ENCODE measurements at places on chromosomes 5 and 9.

DNA sequence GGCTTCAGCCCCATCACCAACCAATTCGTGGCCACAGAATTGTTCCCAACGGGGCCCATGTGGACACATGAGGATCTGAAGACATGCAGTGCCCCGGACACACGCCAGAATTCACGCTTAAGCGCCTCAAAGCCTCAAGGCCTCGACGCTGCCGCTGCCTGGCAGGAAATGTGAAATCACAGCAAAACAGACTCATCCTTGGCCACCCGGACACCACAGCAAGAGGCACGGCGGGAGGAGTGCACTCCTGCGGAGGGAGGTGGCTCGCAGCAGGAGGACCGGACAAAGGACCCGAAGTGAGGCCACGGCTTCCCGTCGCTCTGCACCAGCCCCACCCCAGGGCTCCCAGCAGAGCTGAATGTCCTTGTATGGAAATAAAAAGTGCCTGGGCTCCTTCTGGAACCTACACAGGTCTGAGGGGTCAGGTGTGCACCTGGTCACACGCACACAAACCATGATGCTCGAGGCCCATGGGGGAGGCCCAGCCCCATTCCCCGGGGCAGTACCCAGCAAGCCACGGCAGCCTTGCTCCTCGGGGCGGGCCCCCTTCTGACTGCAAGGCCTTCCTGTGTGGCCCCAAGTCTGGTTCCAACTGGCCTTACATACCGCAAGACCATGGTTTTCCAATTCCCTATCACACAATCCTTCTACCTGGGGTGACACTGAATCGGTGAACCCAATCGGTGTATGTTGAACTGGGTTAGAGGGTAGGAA lies 10.0 kb downstream of the SEC16A start:
- no peak for DNase-seq

- peak; percentile 31 for DNase-seq
Observed at GRCh38 chr5:131795879-131796792, 681 bp downstream of the FNIP1 start.

GRCh38 chr9:23326597-23326996 lies 499.4 kb downstream of the ELAVL2 start:
- no peak for DNase-seq

DNA sequence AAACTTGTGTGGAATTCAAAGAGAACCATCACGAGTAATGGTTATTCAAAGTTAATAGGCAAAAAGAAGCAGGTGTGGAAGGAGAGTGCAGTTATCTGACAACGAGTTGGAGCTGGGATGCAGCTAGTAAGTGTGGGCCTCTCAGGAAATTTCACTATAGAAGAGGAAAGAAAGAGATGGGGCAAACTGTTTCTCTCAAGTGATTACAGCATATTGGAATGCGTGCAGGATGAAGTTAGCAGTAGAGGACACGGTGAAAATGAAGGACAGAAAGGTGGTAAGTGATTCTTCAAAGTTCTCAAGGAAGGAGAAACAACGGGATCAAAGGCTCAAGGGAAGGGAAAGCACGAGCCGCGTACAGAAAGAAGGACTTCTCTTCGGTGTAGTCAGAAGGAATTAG lies 84.0 kb downstream of the ADAMTS12 start:
- DNase-seq: no peak

GRCh38 chr5:51242456-51242855 lies 140.8 kb upstream of the ISL1 start:
- DNase-seq: no peak

DNA sequence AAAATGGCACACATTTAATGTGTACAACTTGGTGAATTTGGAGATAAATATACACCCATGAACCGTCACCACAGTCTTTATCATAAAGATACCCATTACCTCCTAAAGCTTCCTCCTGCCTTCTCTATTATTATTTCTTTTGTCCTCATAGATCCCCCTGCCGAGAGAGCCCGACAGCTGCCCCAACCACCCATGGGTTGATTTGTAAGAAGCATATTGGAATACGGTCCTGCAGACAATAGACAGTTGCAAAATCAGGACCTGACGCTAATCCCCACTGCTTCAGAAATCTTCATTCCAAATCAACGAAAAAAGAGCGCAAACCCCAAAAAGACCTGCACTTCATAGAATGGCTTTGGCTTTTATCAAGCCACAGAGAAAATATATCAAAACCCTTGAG lies 697.5 kb downstream of the SEMA5A start:
- DNase-seq: no peak

GRCh38 chr5:108763222-108763916 lies 15.7 kb downstream of the FER start:
- DNase-seq: no peak
